ENCODE measurements at places on chromosomes 1 and 21.

- no peak for DNase-seq
Measured at GRCh38 chr1:10825592-10825991, 29.1 kb upstream of the CASZ1 start.

DNA sequence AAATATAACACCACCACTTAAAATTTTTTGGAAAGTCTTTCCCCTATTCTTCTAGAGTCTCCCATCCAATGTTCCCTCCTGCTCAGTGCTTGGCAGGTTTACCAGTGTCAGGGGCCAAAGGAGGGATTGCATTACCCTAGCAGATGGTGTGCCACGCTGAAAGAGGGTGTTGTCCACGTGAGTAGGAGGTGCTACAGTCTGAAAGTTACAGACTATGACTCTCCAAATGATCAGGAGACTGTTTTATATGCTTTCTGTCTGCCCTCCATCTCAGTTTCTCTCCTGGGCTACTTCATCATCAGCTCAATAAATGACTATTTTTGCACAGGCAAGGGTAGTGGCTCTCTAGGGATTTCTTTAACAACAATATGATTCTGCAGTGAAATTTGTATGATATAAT, 31.3 kb upstream of the ANGPTL7 start:
- no peak for DNase-seq

GRCh38 chr21:31064803-31065202, 26.5 kb upstream of the KRTAP19-8 start:
- no peak for DNase-seq

DNA sequence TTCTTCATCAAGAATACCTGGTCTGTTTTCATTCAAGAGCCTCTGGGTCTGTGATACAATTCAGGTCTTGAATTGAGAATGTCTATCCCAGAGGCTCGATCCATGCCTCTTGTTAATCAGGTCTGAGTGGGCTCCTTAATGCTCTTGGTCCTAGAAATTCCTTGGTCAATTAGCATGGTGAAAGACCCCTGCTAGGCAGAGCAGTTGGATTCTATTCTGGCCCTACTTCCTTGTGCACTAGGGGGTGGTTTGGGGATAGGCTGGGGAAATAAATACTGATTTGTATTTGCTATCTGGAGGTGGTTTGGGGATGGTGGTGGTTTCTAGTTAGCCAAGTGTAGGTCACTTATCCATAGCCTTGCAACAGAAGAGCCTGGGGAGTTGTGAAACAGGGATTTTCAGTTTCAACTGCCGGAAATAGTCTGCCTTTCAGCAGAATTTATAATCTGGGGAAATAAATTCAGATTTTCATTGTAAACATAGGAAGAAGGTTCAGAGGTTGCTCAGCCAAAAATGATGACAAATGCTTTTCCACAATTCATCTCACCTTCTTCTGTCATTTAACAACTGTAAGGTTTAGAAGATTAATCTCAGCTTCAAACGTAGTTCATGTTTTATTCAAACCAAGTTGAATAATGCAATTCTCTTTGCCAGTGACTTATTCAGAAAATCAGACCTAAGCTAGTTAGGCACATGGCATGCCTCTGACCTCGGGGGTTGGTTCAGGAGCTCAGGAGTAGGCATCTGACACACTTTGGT, 22.2 kb upstream of the SCAF4 start:
- no peak for DNase-seq

- no peak for DNase-seq
Measured at GRCh38 chr1:242225767-242226573, 227.1 kb upstream of the MAP1LC3C start.

DNA sequence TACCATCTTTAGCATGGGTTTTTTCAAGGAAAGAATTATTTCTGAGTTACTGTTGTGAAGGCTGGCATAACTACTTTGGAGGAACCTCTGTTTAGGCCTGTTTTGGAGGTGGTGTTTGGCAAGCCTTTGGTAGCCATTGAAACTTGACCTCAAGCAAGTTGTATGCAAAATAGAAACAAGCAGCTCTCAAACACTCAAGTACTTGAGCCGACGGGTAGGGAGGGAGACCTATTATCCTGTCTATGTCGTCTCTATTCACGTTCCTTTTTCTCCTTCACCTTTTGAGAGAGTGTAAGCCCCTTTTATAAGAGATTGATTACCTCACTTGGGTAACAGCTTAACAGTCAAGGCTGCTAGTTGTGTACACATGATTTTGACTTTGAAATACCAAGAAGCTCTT, 878.3 kb upstream of the CXADR start:
- DNase-seq = no peak

- no peak for DNase-seq
Measured at GRCh38 chr1:185291652-185292051, 25.4 kb downstream of the IVNS1ABP start.

- peak; percentile 44 for DNase-seq
Measured at GRCh38 chr1:165841582-165842017, 14.2 kb downstream of the UCK2 start.

DNA sequence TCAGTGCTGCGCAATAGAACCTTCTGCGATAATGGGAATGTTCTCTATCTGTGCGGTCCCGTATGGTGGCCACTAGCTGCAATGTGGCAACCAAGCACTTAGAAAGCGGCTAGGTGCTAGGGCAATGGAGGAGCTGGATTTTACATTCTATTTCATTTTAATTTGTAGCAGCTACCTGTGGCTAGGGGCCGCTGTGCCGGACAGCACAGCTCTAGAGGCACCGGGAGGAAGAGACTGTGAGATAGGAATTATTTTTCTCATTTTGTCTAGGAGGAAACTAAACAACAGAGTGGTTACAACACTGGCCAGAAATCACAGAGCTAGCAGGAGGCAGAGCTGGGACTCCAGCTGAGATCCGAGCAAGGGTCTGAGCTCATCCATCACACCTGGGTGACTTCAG, 130.6 kb upstream of the CD34 start:
- DNase-seq = no peak

DNA sequence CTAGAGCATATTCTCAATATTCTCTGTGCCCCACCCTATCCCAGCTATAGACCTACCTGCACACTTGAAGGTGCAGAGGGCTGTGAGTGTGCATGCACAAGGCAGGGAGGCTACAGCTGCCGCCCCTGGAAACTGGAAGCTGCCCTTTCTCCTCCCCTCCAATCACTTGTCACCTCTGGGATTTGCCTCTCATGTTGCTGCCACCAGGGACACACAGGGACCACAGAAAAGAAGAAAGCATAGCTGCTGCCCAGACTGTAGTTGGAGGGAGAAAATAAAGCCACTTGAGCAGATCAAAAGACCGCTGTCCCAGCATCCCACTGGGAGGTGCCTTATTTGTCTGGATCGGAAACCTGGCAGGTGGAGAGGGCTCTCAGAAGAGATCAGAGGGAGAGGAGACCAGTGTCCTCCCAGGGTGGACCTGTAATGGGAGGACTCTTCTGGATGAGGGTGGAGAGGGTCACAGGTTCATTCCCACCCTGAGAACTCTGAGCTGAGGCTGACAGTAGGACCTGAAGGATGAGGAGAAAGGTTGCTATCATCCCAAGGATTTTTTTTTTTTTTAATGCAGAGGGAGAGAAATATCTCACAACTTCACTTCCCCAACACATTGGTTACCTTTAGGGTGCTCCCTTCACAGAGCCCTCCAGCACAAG, 7.6 kb upstream of the INPP5B start:
- no peak for DNase-seq

GRCh38 chr1:230128569-230129285, 61.7 kb downstream of the GALNT2 start:
- DNase-seq = no peak

GRCh38 chr1:202113690-202114300, 8.9 kb upstream of the GPR37L1 start:
- DNase-seq = no peak

GRCh38 chr1:208942394-208943130, 641.0 kb upstream of the CAMK1G start:
- no peak for DNase-seq

DNA sequence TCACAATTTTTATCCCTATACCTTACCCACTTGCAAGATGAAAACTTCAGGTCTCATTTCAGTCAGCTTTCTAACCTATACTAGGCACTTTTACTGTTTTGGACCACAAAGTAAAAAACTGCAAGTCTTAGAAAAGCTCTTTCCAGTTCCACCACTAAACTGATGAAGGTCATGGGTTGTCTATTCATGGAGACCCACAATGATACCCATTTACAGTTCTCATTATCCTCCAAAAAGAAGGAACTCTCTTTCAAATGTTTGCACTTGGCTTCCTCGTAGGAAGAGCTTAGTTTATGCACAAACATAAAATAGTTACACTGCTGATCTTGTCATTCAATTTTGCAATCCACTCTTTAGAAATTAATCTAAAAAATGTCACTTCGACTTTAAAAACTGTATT, 9.3 kb downstream of the ZNF281 start:
- no peak for DNase-seq

- DNase-seq = no peak
Measured at GRCh38 chr1:1847061-1847850, 43.6 kb downstream of the GNB1 start.

GRCh38 chr1:108100148-108100547, 100.0 kb downstream of the SLC25A24 start:
- DNase-seq = no peak

GRCh38 chr1:77975386-77975785, 3.5 kb downstream of the FUBP1 start:
- DNase-seq = no peak

DNA sequence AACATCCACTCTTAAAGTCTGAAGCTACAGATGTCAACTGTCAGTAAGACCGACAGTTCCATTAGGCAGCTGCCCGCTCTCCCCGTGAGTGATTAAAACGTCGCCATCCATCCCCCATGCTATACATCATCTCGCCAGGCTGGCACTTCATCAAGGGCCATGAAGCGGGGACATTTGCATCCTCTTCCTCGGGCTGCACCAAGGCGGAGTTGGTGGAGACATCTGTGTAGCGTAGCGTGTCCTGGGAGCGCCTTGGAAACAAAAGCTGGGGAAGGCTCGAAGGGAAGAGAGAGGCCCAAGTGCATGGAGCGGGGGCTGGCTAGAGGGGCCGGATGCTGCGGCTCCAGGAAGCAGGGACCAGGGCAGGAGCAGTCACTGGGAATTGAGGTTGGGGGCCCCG, 250.1 kb downstream of the KAZN start:
- DNase-seq = no peak

GRCh38 chr1:156945881-156946661, 25.6 kb downstream of the LRRC71 start:
- DNase-seq = no peak

GRCh38 chr1:47894410-47895278, 102.5 kb downstream of the TRABD2B start:
- DNase-seq = no peak

- no peak for DNase-seq
Measured at GRCh38 chr1:51433269-51433971, 85.6 kb downstream of the EPS15 start.

- DNase-seq = no peak
Measured at GRCh38 chr1:177309880-177310279, 139.1 kb downstream of the BRINP2 start.

- no peak for DNase-seq
Measured at GRCh38 chr1:188355847-188356246, 1527.1 kb downstream of the PLA2G4A start.

DNA sequence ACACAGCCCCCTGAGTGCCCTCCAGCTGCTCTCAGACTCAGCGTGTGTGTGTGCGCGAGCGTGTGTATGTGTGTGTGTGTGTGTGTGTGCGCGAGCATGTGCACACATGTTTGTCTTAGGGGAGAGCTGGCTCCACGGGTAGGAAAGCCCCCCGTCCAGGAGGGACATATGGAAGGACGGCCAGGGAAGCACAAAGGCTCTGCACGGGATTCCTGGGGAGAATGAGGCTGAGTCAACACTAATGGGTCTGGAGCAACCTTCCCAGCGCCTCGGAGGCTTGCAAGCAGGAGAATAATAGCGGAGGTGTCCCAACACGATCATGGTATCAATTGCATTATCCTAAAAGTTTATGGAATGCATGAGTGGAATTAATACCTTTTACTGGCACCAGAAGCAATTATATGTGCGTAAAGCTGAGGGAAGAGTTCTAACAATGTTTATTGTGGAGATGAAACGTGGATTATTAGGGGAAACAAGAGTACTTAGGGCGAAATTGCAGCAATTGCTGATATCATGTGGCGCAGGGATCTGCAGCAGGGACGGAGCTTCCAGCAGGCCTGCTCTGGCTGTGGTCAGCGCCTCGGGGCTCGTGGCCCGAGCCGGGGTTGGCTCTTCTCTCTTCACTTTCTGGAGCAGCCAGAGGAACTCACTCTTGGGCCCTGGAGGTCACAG, 40.3 kb upstream of the CCDC27 start:
- DNase-seq = no peak

GRCh38 chr1:158685085-158685484, 1.4 kb downstream of the SPTA1 start:
- DNase-seq = no peak

DNA sequence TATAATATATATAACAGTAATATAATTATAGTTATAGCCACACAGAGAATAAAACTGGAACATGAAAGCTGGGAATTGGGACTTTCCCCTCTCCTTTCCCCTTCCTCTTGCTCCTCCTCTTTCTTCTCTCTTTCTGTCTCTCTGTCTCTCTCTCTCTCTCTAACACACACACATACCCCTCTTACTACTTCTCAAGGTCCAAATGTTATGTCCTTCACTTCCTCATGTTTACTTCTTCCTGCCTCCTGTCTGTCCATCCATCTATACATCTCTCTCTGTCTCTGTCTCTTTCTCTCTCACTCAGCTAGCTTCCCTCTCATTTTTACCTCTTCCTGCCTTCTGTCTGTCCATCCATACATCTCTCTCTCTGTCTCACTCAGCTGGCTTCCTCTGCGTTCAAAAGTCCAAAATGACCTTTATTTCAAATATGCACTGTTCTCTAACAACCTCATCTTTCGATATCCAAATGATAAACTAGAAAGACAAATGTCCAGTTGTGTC, 261.1 kb downstream of the SIPA1L2 start:
- no peak for DNase-seq

GRCh38 chr1:54238353-54239034, 38.5 kb downstream of the MRPL37 start:
- no peak for DNase-seq

GRCh38 chr1:202765721-202766120, 42.5 kb downstream of the KDM5B start:
- no peak for DNase-seq

DNA sequence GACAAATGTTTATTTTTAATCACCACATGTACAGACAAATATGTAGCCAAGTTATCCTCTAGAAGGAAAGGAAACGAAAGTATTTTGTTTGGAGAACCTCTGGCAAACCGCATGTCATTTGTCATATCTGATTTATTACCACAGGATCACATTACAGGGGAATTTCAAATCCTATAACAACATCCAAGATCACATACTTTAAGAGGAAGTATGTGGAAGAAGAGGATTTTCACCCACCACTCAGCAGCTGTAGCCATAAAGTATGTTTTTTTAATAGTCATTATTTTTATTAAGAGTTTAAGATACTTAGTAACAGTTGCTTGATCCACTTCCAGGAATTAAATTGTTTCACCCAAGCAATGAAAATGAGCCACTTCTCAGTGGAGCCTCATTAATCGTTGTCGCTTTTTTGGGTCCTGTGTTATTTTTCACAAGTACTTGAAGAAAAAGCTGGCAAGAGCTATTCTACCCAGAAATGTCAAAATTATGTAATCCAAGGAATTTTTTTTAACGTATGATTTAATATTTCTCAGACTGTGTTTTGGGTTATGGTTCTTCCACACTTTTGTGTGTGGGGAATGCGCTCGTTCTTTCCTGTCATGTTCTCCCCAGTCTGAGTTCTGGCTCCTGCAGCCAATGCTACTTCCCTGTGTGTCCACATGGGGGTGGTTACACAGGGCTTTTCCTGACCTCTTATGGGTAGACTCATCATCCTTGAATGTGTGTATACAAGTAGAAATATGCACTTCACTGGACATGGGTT, 6.9 kb downstream of the SERTAD4 start:
- no peak for DNase-seq

GRCh38 chr1:77925518-77925917, 37.1 kb downstream of the NEXN start:
- no peak for DNase-seq
